ENCODE measurements at places on chromosomes 4 and X. TPM values are rescaled to one million over a fixed set of nuclear protein-coding genes. Genes with fewer than 3 reads are reported as not detected.

The PABPC1L2B gene
- not detected for total RNA-seq

The MAGEA2B gene
- not detected for total RNA-seq

The AFP gene
- total RNA-seq: 252 TPM

The PRKX gene
- 23.3 TPM for total RNA-seq

The PHOX2B gene
- total RNA-seq: not detected

The P2RY4 gene
- 0.18 TPM for total RNA-seq

The CD40LG gene
- total RNA-seq: not detected

The SOWAHD gene
- 2.2 TPM for total RNA-seq

The EVC2 gene
- not detected for total RNA-seq

The CLNK gene
- total RNA-seq: not detected

The TCEANC gene
- 1.6 TPM for total RNA-seq

The ITIH6 gene
- total RNA-seq: 0.39 TPM

The LNX1 gene
- total RNA-seq: 9.3 TPM

The CLDN22 gene
- not detected for total RNA-seq

The EGF gene
- 0.37 TPM for total RNA-seq

The TCEAL2 gene
- total RNA-seq: not detected

The EPHA5 gene
- total RNA-seq: 0.11 TPM

The IQSEC2 gene
- total RNA-seq: 1.8 TPM

The AMBN gene
- total RNA-seq: 0.27 TPM

The ATP1B4 gene
- total RNA-seq: not detected

The LRRC66 gene
- total RNA-seq: 0.09 TPM

The ACE2 gene
- 1.8 TPM for total RNA-seq

The AMOT gene
- total RNA-seq: 55.7 TPM

The NXF2B gene
- total RNA-seq: not detected

The CORIN gene
- total RNA-seq: 0.46 TPM

The COL4A6 gene
- 15.9 TPM for total RNA-seq

The ADRA2C gene
- 11.7 TPM for total RNA-seq
